ENCODE measurements at places on chromosomes 3 and 15. TPM values are rescaled to one million over a fixed set of nuclear protein-coding genes. Genes with fewer than 3 reads are reported as not detected.

DNAH1 gene
- total RNA-seq, result 1.8 TPM

CEP63 gene
- total RNA-seq, result 26.4 TPM

MAP1A gene
- 70.4 TPM for total RNA-seq

GOLGA8F gene
- total RNA-seq, result not detected

Data from fibroblast of lung (primary cell).